ENCODE measurements at places on chromosomes 13 and 19.

DNA sequence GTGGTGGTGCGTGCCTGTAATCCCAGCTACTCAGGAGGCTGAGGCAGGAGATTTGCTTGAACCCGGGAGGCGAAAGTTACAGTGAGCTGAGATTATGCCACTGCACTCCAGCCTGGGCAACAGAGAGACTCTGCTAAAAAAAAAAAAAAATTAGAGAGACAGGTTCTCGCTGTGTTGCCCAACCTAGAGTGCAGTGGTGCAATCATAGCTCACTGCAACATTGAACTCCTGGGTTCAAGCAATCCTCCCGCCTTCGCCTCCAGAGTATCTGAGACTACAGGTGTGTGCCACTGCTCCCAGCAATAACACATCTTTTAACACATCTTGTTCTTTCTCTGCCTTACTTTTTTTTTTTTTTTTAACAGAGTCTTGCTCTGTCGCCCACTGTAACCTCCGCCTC lies 32.7 kb downstream of the CLEC17A start:
- H3K27me3 ChIP-seq: peaks cover 11% of the 10 kb centered on the region
- H3K36me3 ChIP-seq: peaks cover 19% of the 10 kb centered on the region
- DNase-seq: no peak
- no peak overlapping the region for H3K27ac ChIP-seq

- H3K4me1 ChIP-seq: no peaks in the 10 kb centered on the region
- no peak overlapping the region for H3K4me3 ChIP-seq
- no peak overlapping the region for H3K27ac ChIP-seq
- H3K27me3 ChIP-seq: peaks cover 17% of the 10 kb centered on the region
These were observed 26.7 kb upstream of the FFAR2 start for GRCh38 chr19:35421362-35421761.

DNA sequence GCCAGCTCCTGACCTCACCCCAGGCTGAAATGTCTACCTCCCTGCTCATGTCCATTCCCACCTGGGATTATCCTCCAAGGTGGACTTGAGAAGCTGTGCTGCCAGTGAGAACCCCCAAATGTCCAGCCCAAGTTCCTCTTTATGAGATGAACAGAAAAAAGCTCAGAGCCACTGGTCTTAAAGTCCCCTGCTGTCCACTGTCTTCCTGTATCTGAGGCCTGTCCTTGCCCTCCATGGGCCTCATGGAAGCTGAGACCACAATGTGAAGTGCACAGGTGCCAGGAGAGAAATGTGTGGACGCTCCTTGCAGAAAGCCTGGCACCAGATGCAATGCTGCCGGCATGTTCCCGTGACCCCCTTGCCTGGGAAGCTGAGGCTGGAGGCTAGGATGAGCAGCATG lies 3.3 kb upstream of the AMER2 start:
- H3K27ac ChIP-seq: no peak overlapping the region
- no peak overlapping the region for H3K4me3 ChIP-seq
- peaks cover 63% of the 10 kb centered on the region for H3K27me3 ChIP-seq
- H3K4me1 ChIP-seq: peaks cover 16% of the 10 kb centered on the region

DNA sequence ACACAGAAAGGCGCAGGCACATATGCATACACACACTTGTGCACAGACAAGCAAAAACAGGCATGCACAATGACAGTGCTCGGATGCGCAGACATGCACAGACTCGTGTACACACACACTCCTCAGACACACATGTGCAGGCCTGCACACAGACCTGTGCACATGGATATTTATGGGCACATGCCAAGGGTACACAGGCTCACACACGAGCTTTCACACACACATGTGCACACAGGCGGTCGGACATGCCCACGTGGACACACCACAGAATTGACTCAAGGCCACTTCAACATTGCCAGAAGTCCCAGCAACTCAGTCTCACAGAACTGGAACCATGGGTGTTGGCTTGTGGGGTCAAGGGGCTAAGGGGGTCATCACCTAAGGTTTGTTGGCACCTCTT lies 206.8 kb downstream of the URI1 start:
- no peaks in the 10 kb centered on the region for H3K36me3 ChIP-seq
- H3K4me1 ChIP-seq: no peaks in the 10 kb centered on the region
- no peak overlapping the region for H3K27ac ChIP-seq
- no peak for DNase-seq
- no peaks in the 10 kb centered on the region for H3K27me3 ChIP-seq

DNA sequence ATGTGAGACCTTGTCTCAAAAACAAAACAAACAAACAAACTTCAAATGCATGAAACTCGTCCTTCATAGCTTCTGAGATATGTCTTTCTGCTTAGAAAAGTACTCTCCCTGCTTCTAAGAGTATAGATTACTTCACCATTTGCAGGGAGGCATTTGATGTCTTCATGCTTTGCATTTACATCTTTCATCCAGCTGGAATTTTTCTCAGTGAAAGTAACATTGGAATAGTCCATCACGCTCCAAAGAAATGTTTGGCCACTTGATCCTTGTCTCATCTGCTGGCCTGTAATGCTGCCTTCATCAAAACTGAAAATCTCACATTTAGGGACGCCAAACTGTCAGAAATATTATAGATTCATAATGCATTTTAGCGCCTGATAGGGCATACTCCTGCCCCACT lies 19.2 kb downstream of the PNMA8A start:
- DNase-seq: no peak
- peaks cover 8% of the 10 kb centered on the region for H3K36me3 ChIP-seq
- H3K27me3 ChIP-seq: peaks cover 47% of the 10 kb centered on the region
- H3K27ac ChIP-seq: no peak overlapping the region

DNA sequence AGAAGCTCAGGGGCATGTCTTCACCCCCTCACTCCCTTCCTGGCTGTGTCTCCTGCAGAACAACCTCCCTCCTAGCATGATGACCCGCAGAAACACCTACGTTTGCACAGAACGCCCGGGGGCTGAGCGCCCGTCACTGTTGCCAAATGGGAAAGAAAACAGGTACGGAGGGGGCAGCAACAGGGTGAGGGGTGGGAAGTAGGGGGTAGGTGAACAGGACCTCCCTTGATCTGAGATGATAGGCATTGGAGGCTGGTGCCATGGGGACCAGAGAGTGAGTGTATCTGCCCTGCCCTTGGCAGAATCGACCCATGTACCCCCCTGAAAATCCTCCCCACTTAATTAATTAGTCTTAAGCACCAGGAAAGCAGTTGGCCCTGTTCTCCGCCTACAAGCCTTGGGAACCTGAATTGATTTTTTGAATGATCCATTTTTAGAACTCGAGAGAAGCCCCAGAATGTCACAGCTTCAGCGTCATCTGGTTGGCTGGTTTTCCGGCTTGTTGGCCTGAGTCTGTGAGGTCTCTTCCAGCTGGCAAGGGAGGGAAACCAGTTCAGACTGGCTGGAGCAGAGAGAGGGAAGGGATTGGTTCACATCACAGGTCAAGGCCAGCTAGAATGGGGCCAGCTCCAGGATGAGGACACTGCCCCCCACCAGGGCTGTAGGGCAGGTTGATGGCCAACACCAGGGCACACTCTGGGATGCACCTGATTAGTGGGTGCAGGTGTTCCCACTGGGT lies 28.2 kb downstream of the CKM start:
- no peak for DNase-seq
- no peak overlapping the region for H3K4me3 ChIP-seq
- no peaks in the 10 kb centered on the region for H3K27me3 ChIP-seq
- H3K27ac ChIP-seq: no peak overlapping the region
- no peaks in the 10 kb centered on the region for H3K4me1 ChIP-seq

All from naive thymus-derived CD8-positive, alpha-beta T cell (primary cell).